ENCODE measurements at places on chromosomes 5 and 9.

DNA sequence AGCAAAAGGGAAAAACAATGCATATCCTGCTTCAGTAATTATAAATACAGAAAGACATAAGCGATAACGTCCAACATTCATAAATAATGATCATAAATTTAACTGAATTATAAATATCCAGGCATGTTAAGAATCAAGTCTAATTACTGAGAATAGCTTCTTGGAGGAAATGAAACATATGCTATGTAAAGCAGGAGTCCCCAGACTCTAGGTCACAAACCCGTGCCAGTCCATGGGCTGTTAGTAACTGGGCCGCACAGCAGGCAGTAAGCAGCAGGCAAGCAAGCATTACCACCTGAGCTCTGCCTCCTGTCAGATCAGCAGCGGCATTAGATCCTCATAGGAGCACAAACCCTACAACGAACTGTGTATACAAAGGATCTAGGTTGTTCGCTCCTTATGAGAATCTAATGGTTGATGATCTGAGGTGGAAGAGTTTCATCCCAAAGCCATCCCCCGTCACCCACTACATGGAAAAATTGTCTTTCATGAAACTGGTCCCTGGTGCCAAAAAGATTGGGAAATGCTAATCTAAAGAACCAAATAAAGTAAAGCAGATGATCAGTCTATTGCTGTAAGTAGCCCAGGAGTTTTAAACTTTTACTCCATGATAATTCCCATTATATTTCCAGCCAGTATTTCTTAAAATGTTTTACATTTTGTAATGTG, 50.4 kb downstream of the CERT1 start:
- no peak for DNase-seq

GRCh38 chr5:60586307-60586901, 113.6 kb downstream of the DEPDC1B start:
- DNase-seq: no peak

- DNase-seq: no peak
Measured at GRCh38 chr5:131382407-131383395, 118.8 kb downstream of the CDC42SE2 start.

DNA sequence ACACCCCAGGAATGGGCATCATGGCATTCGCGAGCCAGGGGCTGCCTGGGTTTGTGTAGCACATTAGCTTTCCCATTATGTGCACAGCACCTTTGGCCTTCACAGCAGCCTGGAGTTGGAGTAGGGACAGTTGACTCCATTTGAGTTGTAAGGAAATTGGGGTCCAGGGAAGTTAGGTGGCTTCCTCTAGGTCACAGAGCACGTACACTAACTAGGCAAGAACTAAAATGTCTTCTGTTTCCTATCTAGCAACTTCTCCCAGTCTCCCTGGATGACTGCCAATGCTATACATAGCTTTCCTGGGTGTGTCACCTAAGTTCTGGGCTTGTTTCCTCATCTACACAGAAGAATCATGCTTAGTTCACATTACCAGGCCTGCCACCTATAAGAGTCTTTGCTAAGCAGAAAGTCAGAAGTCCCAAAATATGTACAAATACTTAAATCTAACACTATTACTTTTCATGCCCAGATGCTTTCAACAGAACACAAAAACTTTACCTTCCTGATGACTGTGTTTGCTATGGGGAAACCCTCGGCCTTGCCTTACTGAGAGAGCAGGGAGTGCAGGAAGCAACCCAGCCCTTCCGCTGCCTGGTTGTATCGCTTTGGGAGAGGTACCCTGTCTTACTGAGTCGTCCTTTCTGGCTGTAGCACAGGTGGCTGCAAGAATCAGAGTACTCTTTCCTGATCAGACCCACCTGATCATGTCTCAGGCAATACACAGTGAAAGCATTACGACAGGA, 12.0 kb downstream of the MACROH2A1 start:
- DNase-seq: peak; percentile 71

- DNase-seq: no peak
Measured at GRCh38 chr5:1055896-1056610, 47.5 kb downstream of the NKD2 start.

DNA sequence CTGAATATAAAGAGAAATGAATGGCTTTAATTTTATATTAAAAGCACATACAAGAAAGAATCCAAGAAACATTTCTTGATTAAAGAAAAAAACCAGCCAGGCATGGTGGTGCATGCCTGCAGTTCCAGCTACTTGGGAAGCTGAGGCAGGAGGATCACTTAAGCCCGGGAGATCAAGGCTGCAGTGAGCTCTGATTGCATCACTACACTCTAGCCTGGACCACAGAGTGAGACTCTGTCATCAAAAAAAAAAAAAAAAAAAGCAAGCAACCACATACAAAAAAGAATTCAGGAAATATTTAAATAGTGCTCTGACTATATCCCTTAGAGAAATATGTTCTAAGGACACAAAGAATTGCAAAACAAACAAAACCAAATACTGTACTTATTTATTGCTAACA, 2.5 kb upstream of the PLAC8L1 start:
- DNase-seq: no peak

- no peak for DNase-seq
Measured at GRCh38 chr9:99746406-99746805, 75.3 kb upstream of the NR4A3 start.

- DNase-seq: no peak
Measured at GRCh38 chr5:175677571-175677970, 19.7 kb downstream of the HRH2 start.

- no peak for DNase-seq
Measured at GRCh38 chr5:170809551-170809950, 26.0 kb downstream of the GABRP start.

DNA sequence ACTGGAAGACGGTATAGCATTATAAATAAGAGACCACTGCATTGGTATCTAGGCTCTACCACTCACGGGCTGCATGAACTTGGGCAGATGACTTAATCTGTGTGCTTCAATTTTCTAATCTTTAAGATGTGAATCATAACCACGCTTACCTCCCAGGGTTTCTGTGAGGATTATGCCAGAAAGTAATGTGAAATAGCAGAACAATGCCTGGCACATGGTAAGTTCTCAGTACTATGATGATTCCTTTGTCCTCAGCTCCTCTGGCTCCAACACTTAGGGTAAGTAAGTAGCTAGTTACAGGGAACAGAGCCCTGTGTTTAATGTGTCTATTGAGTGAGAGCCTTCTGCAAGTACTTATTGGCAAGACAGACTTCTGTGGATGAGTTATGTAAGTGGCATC, 31.1 kb downstream of the POU4F3 start:
- DNase-seq: no peak

- no peak for DNase-seq
Measured at GRCh38 chr5:9549941-9550340, 4.1 kb upstream of the SEMA5A start.

DNA sequence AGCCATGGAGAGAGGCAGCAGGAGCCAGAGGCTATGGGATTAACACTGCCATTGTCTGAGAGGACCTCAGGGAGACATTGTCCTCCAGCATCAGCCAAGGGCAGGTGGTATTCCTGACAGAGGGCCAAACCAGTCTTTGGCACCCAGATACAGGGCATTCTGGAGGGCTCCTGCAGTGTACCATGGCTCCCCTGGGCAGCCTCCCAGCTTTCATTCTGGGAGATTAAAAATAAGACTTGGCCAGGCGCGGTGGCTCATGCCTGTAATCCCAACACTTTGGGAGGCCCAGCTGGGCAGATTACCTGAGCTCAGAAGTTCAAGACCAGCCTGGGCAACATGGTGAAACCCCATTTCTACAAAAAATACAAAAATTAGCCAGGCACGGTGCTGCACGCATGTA, 4.2 kb downstream of the MTAP start:
- DNase-seq: no peak

DNA sequence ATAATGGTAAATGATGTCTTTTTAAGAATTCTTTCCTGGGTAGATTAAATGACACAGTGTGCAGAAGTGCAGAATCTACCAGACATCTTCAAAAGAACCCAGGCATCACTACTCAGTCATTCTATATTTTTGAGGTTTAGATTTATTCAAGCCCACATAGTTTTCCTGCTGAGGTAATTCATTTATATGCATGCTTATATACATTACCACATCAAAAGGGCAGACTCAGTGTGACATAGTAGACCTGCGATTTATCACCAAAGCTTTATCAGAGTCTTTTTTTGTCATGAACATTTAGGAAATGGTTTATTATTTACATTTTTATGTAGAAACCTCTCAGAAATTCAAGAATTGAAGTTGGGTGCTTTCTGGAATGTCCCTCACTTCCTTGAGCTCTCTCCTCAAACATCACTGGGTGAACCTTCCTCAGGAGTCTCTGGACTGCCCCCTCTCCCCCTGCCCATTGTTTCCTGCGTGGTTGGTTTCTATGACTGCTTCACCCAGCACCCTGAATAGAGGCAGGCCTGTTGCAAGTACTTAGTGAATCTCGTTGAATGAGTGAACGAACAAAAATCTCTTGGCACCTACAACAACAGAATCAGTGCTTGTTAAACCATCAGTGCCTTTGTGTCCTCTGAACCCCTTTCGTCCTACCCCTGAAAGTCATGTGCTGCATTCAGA, 42.5 kb downstream of the ADAMTS16 start:
- DNase-seq: no peak

DNA sequence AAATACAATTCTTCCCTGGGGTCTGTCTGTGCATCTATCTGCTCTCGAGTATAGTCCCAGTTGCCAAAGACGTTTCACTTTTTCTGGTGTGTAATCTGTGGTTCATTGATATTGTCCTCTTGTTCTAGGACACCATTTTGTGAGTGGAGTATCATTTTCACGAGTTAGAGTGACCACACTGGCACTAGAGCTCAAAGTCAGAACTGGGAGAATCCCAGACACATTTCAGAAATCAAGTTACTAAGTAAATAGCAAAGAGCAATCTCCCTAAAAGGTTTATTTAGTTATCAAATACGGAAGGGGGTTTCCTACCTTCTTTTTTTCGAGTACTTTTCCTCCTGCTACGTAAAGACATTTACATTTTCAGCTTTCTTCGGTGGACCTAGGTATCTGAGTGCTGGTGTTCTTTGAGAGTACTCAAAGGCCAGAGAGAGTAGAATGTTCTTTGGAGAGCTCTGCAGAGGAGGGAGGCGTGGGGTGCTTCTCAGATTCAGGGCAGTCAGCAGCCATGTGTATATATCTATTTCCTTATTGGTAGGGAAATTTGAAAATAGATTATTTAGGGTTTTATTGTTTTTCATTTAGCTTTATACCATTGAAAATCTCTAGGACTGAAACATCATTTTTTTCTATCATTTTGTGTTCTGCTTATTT, 8.9 kb upstream of the HSPA9 start:
- no peak for DNase-seq

- no peak for DNase-seq
Measured at GRCh38 chr5:178551059-178551458, 39.1 kb downstream of the COL23A1 start.

DNA sequence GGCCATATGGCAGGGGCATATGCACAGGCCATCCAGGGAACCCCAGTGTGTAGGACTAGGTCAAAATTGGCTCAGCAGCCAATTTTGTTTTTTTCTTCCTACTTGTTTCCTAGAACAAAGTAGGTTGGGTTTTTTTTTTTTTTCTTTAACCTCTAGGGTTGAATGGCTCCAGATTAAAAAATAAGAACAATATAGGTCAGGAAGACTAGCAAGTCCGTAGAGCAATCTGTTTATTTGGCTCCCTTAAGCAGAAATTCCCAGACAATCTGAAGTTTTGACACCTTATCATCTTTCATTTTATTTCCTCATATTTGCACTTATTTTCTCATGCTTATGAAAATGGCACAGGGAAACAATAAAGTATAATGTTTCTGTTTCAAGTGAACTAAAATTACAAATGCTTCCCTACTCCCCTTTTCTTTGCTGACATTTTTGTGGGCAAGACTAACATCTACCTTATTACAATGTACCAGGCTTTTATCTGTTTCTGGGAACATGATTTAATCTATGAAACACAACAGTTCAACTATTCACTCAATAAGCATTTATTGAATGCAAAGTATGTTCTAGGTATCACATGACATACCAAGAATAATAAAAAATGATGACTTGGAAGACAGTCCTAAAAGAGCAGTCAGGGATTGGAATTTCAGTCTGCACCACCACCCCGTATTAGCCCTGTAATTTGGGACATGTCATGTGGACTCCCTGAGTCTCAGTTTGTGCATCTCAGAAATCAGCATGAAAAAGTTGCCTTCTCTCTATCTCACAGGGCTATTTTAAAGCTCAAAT, 30.5 kb downstream of the TLR4 start:
- no peak for DNase-seq

DNA sequence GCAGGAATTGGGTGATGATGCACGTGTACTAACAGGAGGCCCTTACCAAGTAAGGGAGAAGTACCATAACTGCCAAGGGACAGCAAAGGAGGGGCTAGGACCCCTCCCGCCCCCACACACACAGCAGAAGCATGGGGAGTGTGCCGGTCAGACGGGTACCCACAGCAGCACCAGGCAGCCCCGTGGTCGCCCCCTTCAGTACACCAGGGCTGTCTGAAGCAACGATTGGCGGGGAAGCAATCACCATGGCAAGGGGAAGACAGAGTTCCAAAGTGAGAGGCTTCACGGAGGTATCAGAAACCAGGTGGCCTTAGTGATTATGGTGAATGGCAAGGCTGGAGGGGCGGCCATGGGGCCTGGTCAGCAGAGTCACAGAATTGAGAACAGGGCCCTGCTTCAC, 72.2 kb downstream of the CAMSAP1 start:
- DNase-seq: no peak

GRCh38 chr5:140794595-140795258, at the start of gene PCDHA2:
Gene PCDHA2, plus strand, starts transcription at chr5:140794852.
- DNase-seq: no peak

GRCh38 chr5:177382423-177383029, 1.7 kb upstream of the SLC34A1 start:
- no peak for DNase-seq

GRCh38 chr5:145510769-145511168, 324.4 kb downstream of the PRELID2 start:
- no peak for DNase-seq

DNA sequence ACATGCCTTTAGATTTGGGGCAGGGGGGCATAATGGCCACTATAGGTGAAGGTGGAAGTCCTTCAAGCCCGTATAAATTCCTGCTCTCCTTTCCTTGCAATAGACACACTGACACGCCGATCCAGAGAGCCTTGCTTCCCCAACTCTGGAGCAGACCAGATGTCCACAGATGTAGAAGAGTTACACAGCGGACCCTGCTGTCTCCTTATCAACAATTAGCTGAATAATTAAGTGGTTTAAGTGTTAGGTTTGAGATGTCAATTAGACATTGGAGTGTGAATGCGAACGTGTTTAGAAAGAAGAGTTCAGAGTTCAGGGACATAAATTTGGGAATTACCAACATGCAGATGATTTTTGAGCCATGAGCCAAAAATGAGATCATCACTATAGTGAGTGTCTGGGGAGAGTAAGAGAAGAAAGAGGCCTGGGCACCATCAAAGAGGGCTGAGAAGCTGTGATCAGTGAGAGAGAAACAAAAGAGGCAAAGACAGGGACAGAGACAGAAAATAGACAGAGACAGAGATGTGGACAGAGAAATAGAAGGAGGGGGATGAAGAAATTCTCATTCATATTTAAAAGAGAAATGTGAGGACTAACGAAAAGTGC, 734.4 kb upstream of the ADAMTS16 start:
- no peak for DNase-seq

- DNase-seq: no peak
Measured at GRCh38 chr5:176441921-176442323, 6.3 kb upstream of the FAF2 start.

GRCh38 chr5:56594792-56595191, 220.6 kb upstream of the MAP3K1 start:
- DNase-seq: no peak

GRCh38 chr5:36777105-36777757, 99.3 kb upstream of the NIPBL start:
- DNase-seq: no peak

- no peak for DNase-seq
Measured at GRCh38 chr9:77999231-77999631, 32.4 kb downstream of the GNAQ start.

- no peak for DNase-seq
Measured at GRCh38 chr9:128497824-128498610, 6.5 kb upstream of the GLE1 start.

All from gastrocnemius medialis (tissue), 4 donors.